Psoas muscle (tissue), 8 donors: ENCODE measurements at places on chromosomes 5 and 9. TPM values are rescaled to one million over a fixed set of nuclear protein-coding genes. Genes with fewer than 3 reads are reported as not detected.

GRCh38 chr9:124262649-124262972, 4.9 kb downstream of the NEK6 start:
- no peak for DNase-seq

Gene C9orf152
- not detected for total RNA-seq

DNA sequence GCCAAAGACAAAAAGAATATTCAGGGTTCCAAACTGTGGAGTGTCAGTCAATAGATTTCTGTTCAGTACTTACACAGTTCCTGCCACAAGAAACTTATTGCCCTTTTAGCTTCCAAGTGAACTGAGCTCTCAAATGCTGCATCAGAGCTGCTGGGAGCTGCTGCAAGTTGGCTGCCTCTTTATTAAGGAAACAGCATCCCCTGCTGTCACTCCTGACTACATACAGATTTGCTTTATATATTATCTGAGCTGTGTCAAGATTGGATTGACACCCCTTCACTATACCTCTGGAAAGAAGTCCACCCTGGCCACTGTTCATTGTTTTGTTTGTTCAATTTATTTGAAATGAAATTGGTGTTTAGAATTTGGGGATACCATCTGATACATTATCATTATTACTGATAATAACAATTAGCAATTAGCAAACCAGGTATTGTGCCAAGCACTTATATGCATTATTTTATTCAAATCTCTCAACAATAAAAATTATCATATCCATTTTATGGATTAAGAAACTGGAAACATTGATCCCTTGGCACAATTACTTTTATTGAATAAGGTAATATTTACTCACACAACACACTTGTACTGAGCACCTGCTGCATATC, 16.4 kb upstream of the C5orf58 start:
- no peak for DNase-seq

Gene SLC22A4
- 14.0 TPM for total RNA-seq

GRCh38 chr5:7794823-7795222, 56.1 kb downstream of the CFAP90 start:
- DNase-seq: no peak

DNA sequence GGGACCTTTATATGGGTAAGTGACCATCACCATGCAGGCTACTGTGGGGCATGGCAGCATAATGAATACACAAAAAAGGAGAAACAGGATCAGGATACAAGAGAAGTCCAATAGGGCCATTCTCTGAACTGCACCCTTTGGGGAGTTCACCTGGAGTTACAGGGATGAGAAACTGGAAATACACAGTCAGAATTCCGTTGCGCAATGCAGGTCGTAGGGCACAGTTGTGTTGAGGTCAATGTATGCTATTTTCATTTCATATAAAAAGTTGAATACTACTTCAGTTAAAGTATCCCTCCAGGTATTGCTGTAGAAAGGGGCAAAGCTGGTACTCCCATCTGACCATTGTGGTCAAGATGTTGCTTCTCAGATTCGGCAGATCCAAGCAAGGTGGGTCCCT, 471.4 kb downstream of the DMRT2 start:
- no peak for DNase-seq

DNA sequence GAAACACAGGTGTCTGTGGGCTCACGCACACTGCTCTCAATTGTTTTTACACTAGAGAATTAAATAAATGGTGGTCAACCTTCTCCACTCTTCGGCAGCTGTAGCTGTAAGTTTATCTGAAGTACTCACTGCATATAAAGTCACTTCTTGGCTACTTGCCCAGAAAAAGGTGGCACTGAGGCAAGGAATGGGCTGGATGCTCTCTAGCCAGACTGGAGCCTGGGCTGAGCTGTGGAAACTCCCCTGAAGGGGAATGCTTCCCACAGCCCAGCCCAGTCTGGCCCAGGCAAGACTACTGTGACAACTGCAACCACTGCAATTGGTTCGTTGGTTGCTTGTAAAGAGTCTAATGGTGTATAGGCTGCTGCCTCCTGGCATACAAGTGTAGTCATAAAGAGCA, 4.5 kb downstream of the LEAP2 start:
- no peak for DNase-seq

Gene SOHLH1
- not detected for total RNA-seq

GRCh38 chr5:58946230-58946629, 363.4 kb downstream of the RAB3C start:
- DNase-seq: no peak

- DNase-seq: no peak
These were observed 227.0 kb downstream of the ZNF608 start for GRCh38 chr5:124519396-124519795.

GRCh38 chr5:107266100-107266499, 404.6 kb downstream of the EFNA5 start:
- DNase-seq: no peak

Gene LHX6
- 3.2 TPM for total RNA-seq

- no peak for DNase-seq
These were observed 46.7 kb downstream of the PSD2 start for GRCh38 chr5:139842321-139842720.

- DNase-seq: no peak
These were observed 1147.7 kb upstream of the WWC1 start for GRCh38 chr5:167143716-167144115.

DNA sequence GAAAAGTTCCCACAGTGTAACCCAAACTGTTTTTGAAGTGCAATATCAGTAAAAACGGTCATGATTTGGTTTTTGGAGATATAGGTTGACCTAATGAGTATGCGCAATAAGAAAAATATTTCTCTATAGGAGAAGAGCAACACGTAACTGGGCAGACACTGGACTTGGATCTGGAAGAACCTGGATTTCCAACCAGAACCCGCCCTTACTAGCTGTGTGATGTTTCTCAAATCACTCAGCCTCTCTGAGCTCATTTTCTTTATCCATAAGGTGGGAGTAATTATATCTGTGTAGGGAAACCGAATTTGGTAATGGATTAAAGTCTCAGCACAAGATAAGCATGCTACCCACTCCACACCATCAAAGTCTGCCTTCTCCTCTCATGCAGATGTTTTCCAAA, 169.1 kb downstream of the COL23A1 start:
- no peak for DNase-seq

- no peak for DNase-seq
These were observed 12.8 kb upstream of the TMEM245 start for GRCh38 chr9:109132567-109133021.

DNA sequence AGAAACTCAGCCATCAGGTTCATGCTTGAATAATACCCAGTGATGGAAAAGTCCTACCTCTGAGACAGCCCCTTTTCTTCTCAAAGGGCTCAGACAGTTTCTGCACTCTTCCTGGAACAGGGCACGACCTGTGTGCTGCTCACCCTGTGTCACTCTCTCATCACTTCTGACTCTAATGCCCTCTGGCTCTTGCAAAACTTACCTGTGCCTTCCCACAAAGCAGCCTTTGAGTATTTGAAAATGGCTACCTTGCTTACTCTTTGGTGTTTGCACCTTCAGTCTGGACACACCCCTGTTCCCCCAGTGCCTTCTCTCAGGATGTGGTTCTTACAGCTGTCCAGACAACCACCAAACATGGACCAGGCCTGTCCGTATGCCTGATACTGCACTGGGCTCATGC, 171.4 kb downstream of the GRIA1 start:
- no peak for DNase-seq

- DNase-seq: no peak
These were observed 30.2 kb downstream of the FOXI1 start for GRCh38 chr5:170135796-170136490.

GRCh38 chr5:96662725-96663518, 746 bp downstream of the CAST start:
- DNase-seq: peak; percentile 92

Gene WNT8A
- not detected for total RNA-seq

Gene BDP1
- total RNA-seq: 17.7 TPM

Gene C8G
- total RNA-seq: 1.7 TPM

GRCh38 chr9:89036891-89037290, 45.6 kb downstream of the S1PR3 start:
- no peak for DNase-seq

DNA sequence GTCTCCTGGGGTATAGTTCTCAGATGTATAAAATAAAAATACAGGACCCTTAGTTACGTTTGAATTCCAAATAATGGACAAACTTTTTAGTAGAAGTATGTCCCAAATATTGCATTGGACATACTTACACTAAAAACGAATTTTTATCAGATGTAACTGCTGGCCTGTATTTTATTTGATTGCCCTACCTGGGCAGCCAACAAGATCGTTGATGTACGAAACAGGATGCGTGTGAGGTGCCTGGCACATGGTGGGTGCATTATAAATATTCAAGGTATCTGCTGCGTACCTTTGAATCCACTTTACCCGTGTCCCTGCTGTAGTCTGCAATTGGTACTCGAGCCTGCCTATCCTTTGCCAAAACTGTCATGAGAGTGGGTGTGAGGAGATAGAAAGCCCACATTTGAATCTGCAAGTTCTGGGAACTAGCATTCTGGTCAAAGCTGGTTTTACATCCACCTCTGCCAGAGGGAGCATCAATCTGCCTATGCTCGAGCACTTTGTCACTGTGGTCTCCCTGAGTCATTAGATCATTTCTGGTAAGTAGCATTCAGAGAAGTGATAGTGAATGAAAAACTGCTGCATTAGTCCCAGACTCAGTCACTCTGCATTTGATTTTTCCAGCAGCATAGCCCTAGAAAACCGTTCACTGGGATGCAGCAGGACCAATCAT, 133.7 kb upstream of the IQGAP2 start:
- no peak for DNase-seq

- no peak for DNase-seq
These were observed 121.6 kb downstream of the TLR4 start for GRCh38 chr9:117825609-117826347.

GRCh38 chr9:82466616-82467260, 478.2 kb downstream of the SPATA31D1 start:
- peak; percentile 17 for DNase-seq

GRCh38 chr5:155024015-155024414, 10.5 kb downstream of the KIF4B start:
- no peak for DNase-seq

DNA sequence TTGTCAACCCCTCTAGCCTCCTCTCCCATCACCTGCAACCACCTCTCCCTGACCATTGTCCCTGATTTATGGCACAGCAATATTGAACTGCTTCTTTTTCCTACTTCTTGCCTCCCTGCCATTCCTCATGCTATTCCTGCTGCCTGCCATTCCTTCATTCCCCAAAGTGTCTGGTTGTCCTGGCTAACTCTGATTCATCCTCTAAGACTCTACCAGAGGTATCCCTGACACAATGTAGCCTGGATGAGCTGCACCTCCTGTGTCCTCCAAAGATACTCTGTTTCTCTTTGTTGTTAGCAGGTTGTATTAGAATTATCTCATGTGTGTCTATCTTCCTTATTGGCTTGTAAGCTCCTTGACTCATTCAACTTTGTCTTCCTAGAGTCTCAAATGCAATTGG, 53.5 kb upstream of the PTPN3 start:
- DNase-seq: no peak

DNA sequence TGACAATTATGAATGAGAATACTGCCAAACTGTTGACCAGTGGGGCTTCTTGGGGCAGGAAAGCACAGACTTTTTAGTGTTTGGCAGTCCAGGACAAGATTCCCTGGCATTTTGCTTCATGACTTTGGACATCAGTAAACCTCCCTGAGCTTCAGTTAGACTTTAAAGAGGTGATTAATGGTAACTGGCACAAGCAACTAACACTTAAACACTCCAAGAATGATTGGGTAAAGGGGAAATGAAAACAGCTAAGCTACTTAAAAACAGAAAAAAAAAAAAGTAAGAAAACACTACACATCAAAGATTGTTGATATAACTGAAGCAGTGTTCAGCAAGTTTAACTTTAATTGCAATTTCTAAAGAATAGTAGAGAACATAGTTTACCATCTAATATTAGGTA, 13.4 kb downstream of the PAIP1 start:
- DNase-seq: no peak

Gene SPINK6
- not detected for total RNA-seq

DNA sequence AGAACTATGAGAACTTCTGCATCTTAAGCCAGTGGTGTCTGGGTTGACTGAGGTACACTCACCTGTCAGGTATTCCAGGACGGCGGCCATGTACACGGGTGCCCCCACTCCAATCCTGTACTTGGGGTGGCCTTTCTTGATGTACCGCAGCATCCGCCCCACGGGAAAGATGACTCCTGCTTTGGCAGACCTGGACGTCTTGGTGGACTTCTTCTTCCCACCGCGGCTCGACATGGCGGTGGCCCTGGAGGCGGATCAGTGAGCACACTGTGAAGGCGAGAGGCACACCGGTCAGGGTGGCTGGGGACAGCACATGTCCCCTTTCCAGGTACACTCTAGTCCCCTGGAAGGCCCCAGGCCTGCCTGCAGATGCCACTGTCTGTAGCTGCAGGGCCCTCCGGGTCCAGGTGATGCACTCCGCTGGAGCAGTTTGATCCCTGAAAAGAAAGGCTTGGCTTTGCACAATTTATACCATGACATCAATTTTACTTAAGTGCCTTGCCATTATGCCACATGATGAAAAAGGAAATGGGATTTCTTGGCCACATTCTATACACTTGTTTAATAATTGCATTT, 10.1 kb downstream of the MACROH2A1 start:
- DNase-seq: no peak

Gene CD14
- total RNA-seq: 43.9 TPM

GRCh38 chr5:35926389-35927051, 11.9 kb downstream of the CAPSL start:
- no peak for DNase-seq

Gene KCNV2
- not detected for total RNA-seq

Gene CDH18
- not detected for total RNA-seq

- no peak for DNase-seq
These were observed 201.8 kb downstream of the CDH12 start for GRCh38 chr5:22651355-22651754.

DNA sequence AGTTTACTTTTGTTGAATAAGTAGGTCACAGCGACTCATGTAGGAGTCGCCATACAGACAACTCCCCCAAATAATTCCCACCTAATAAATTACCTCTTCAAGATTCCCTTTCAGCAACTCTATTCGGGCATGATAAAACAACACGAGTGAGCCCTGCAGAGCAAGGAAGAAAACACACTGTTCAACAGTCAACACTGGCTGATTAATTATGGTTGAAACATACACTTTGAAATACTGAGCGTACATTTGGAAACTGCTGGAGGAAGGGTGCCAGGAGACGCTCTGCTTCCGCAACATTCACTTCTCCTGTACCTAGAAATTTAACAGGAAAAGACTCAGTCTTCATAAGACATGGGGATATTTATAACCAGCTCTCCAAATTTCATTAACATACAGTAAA, 117.5 kb downstream of the TTC39B start:
- no peak for DNase-seq

GRCh38 chr5:44345871-44346270, 43.3 kb downstream of the FGF10 start:
- DNase-seq: no peak

Gene PSD2
- 0.37 TPM for total RNA-seq

GRCh38 chr5:151431666-151432065, 15.7 kb upstream of the SLC36A1 start:
- no peak for DNase-seq

- DNase-seq: no peak
These were observed 25.1 kb upstream of the SHISAL2B start for GRCh38 chr5:64665243-64665642.

- DNase-seq: no peak
These were observed 12.7 kb downstream of the IRF1 start for GRCh38 chr5:132477784-132478365.

Gene MUSK
- 15.7 TPM for total RNA-seq

Gene HMHB1
- not detected for total RNA-seq
